ENCODE measurements at places on chromosomes 7 and 10.

DNA sequence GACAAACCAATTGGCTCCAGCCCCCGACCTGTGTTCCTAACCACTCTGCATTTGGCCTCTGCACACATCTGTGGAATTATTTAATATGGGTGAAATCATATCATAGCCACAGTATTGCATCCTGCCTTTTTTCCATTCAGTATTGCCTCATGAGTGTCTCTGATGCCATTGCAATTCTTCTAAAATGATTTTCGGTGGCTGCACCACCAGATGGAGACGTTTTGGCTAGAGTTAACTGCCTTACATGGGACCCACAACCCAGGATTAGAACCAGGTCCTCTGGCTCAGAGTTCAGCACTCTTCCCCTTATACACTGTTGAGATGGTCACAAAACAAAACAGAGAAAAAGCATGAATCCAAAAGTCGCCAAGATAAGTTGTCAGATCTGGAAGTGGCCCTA lies 180.8 kb downstream of the EMX2 start:
- DNase-seq: no peak

- DNase-seq: no peak
Measured at GRCh38 chr10:131996466-131997365, 15.0 kb upstream of the BNIP3 start.

DNA sequence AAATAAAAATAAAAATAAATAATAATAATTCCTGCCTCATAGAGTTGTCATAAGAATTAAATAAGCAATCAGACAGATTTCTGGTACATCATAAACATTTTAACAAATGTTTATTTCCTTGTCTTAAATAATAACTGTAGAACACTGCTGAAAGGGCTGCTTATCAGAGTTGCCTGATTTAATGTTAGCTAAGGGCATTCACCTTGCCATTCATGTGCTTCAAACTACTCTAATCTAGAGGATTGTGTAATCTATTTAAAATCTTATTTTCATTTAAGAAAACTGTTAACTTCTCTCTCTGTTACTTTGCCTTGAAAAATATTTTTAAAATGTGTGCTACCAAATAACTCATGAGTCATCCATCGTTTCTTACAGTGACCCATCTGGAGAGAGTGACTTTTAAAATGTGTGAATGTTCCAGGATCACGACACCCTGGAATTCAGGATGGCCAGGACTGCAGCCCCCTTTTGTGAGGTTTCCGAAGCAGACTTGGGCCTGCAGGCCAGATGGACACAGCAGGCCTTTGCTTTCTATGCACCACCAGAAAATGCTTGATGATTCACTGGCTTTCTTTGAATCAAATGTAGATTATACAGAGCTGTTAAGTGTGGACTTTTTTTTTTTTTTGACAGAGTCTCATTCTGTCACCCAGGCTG lies 109.1 kb upstream of the TNS3 start:
- DNase-seq: no peak

DNA sequence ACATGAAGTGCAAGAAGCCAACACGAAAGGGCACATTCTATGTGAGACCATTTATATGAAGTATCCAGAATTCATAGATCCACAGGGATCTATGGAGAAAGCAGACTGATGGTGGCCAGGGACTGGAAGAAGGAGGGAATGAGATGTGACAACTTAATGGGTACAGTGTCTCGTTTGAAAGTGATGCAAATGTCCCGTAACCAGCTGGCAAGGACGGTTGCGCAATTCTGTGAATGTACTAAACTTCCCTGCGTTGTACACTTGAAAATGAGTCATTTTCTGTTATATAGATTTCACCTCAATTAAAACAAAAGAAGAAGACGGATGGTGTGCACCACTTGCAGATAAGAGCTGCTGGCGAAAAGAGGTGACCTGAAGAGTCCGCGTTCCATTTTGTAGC lies 861.1 kb downstream of the TYW1 start:
- DNase-seq: no peak

GRCh38 chr7:40211276-40212003 lies 76.6 kb downstream of the SUGCT start:
- no peak for DNase-seq

DNA sequence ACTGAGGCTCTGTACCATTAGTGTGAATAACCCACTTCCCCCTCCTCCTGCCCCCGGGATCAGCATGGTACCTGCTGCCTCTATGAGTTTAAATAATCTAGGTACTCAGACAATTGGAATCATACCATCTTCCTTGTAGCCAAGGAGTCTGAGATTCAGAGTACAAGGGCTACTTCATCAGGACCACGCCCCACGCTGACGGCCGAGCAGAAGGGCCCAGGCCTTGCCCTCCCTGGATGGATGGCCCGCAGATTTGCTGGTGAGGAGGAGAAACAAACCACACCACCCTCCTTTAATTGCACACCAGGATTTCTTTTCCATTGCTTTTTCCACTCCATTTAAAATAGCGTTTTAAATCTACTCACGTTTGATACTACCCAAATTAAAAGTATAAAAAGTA lies 649.9 kb upstream of the ADARB2 start:
- no peak for DNase-seq

- no peak for DNase-seq
Measured at GRCh38 chr7:33310546-33310945, 181.2 kb downstream of the BBS9 start.

GRCh38 chr7:107995184-107996071 lies 7.5 kb downstream of the LAMB1 start:
- DNase-seq: no peak

GRCh38 chr7:35454575-35455385 lies 200.9 kb upstream of the TBX20 start:
- no peak for DNase-seq

GRCh38 chr10:129841590-129841989 lies 122.5 kb downstream of the EBF3 start:
- no peak for DNase-seq

DNA sequence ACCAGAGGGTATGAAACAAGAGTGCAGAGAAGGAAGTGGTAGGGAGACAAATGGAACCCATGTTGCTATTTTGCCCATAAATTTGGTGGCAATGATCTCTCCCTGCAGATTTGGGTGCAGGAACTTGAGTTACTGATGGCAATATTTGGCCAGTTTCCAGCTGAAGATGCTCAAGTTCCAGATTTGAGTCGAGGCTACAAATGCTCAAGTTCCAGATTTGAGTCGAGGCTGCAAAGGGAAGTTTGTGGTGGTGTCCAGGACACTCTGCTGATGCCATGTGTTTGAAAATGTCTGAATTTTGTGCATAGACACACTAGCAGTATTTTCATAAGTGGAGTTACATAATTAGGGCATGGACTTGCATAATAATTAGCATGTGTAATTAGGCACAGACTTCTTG lies 40.8 kb downstream of the TBXAS1 start:
- no peak for DNase-seq

All from stimulated activated CD4-positive, alpha-beta T cell treated with anti-CD3 and anti-CD28 coated beads, Interleukin-15, amount 100 ng/mL, for 24 hours (primary cell).